ENCODE measurements at places on chromosomes 1 and 21.

DNA sequence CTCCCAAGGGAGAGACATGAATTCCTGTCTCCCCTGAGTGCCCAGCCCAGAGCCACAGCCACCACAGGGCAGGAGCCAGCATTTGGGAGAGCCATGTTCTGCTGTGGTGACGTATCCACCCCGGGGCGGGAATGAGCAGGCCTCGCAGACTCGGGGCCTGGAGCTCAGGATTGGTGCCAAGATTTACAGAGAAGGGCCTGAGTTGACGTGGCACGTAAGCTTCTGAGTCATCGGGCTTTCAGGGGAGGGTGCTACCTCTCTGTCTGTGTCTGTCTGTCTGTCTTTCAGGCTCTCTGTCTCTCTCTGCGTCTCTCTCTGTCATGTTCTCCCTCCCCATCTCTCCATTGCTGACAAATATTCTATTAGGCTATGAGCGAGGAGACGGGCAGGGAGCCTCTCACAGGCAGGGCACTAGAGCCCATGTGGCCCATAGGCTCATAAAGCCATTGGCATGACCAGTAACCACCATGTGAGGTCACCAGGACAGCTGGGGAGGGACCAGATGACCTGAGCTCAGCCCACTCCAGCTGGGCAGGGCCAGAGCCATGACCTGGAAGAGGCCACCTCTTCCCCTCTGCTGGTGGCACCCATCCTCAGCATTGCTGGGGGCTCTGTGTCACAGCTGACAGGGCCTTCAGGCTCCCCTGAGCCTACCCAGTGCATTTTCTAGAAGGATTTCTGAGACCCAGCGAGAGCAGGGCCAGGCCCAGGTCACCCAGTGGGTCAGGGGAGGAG is 300.0 kb upstream of the VAMP3 start:
- no peak for DNase-seq

- DNase-seq: no peak
Observed at GRCh38 chr1:119882132-119883049, 13.9 kb downstream of the ADAM30 start.

DNA sequence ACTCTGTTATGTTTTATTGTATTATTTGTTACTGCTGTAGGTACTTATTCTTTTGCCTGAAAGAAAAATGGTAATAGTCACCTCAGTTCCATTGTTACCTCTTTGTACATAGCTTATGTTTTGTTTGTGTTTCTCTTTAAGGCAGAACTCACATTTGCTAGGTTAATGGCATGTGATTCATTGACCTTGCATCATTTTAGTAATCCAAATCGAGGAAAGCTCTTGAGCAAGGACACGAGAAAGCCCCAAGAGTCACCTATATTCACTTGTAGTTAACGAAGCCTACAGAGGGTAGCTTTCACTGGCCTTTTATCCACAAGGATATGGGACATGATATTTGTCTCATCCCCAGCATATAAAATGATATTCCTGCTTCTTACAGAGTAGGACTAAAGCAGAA is 1765.2 kb downstream of the NCAM2 start:
- DNase-seq: no peak

- no peak for DNase-seq
Observed at GRCh38 chr1:241688940-241689368, 36.9 kb downstream of the WDR64 start.

Data from Kasumi-1 (cell line).